ENCODE measurements at places on chromosomes 16 and 17. TPM values are rescaled to one million over a fixed set of nuclear protein-coding genes. Genes with fewer than 3 reads are reported as not detected.

DNA sequence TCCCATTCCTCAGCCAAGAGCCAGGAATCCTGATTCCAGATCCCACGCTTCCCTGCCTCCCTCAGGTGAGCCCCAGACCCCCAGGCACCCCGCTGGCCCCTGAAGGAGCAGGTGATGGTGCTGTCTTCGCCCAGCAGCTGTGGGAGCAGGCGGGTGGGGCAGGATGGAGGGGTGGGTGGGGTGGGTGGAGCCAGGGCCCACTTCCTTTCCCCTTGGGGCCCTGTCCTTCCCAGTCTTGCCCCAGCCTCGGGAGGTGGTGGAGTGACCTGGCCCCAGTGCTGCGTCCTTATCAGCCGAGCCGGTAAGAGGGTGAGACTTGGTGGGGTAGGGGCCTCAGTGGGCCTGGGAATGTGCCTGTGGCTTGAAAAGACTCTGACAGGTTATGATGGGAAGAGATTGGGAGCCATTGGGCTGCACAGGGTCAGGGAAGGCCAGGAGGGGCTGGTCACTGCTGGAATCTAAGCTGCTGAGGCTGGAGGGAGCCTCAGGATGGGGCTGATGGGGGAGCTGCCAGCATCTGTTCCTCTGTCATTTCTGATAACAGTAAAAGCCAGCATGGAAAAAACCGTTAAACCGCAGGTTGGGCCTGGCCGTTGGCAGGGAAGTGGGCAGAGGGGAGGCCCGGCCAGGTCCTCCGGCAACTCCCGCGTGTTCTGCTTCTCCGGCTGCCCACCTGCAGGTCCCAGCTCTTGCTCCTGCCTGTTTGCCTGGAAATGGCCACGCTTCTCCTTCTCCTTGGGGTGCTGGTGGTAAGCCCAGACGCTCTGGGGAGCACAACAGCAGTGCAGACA lies at the start of gene SPN:
Gene SPN, plus strand, starts transcription at position 232 of the 791 bp plus-strand sequence. Its CDS starts 482 bp downstream, at position 714.
- DNase-seq, result peak; percentile 61

Gene DNAI2
- not detected for total RNA-seq

Gene ALKBH5
- 163 TPM for total RNA-seq

DNA sequence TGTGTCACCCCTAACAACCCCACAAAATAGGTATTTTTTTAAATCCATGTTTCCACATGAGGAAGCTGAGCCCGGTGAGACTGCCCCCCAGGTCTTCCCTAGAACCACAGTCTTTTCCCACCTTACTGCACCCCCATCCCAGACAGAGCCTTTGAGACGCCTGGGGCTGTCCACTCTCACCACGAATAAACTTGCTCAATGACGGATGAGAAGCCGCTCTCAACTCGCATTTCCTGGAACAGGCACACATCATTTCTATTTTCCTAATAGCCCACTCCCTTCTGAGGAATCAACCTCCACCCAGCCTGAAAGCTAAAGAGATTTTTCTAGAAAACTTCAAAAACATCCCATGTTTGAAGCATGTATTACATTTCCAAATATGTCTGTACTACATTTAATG lies 14.1 kb upstream of the CDRT4 start:
- no peak for DNase-seq

Gene UNC45B
- 0.06 TPM for total RNA-seq

DNA sequence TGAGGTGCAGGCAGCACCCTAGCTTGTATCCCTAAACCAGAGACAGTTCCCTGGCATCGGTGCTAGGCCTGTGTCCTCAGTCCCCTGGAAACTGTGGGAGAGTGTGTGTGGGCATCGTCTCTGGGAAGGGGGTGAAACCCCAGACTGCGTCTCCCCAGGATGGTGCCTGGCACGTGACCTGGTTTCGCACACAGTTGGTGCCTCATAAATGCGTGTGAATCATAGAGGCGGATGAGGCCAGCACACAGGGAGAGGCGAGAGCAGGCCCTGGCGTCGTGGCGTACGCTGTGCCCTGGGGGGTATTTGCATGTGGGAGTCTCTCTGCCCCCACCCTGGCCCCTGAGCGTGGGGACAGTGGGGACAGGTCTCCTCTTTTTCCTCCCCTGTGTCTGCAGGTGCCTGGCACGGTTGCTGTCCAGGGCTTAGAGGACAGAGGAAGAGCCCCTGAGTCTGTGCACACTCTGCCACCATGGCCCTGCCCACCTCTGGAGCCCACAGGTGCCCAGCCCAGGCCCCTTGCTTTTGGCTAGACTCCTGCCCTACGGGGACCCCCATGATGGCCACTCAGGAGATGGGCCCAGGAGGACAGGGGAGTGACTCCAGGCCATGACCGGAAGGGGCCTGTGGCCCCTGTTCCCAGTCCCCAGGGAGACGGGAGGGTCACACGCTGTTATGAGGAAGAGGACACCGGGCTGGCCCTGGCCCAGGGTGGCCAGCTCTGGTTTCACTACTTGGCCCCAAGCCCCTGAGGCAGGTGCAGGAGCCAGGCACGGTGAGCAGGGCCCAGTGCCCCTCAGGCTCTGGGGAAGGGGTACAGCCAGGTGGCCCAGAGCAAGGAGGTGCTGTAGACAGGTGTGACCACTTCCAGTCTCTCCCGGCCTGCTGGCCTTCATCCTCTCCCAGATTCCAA lies 1.3 kb upstream of the FSCN2 start:
- DNase-seq, result no peak

DNA sequence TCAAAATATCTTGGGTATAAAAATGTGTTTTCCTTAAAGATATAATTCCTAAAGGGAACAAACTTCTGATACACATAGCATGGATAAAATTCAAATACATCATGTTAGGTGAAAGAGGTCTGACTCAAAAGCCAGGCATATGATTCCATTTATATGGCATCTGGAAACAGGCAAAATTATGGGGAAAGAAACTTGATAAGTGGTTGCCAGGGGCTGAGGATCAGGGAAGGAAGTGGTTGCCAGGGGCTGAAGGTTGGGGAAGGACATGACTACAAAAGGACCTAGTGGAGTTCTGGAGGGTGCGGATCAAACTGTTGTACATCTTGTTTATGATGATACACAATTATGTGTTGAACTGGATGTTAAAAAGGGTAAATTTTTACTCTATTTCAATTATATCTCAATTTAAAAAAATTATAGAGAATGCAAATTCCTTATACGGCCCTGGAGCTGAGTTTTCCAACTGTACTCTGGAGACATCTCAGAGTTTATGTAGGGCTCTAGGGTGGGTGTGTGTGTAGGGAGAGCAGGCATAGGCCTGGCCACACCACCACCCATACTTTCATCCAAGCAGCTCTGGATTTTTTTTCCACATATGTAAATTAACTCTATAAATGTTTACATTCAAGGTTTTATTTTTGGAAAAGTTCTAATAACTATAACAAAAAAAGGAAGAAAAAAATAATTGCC lies 55.0 kb downstream of the AMFR start:
- DNase-seq, result no peak

Gene BLTP2
- 180 TPM for total RNA-seq

GRCh38 chr16:1762879-1763520 lies 8.3 kb downstream of the NME3 start:
- no peak for DNase-seq

DNA sequence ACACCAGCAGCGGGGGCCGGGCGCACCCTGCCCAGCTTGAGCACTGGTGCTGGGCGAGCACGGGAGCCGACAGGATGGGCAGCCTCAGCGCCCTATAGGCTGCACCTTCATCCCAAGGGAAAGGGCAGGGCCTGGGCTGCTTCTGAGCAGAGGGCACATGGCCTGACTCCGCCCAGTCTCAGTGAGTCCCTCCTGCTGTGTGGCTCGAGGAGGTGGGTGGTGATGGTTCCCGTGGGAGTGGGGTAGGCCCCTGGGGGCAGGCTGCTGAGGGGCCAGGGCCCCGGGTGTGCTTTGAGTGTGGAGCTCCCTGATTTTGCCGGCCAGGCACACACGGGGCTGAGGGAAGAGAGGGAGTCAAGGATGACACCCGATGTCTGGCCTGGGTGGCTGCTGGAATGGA lies 37.9 kb downstream of the TSC2 start:
- DNase-seq, result no peak

GRCh38 chr17:43477832-43478634 lies 5.7 kb upstream of the DHX8 start:
- no peak for DNase-seq

Gene KRTAP3-1
- not detected for total RNA-seq

GRCh38 chr16:56986361-56986760 lies 3.0 kb upstream of the NLRC5 start:
- no peak for DNase-seq

GRCh38 chr17:45648642-45649041 lies 135.5 kb upstream of the CRHR1 start:
- DNase-seq, result no peak

DNA sequence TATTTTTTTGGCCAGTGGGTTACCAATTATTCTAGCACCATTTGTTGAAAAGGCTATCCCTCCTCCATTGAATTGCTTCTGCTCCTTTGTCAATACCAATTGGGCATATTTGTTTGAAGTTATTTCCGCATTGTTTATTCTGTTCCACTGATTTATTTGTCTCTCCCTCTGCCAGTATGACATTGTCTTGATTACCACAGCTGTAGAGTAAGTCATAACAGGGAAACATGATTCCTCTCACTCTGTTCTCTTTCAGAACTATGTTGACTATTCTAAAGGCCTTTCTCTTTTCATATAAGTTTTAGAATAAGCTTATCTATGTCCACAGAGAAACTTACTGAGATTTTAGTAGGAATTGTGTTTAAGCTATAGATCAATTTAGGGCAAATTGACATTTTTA lies 94.3 kb downstream of the MAP2K6 start:
- no peak for DNase-seq

DNA sequence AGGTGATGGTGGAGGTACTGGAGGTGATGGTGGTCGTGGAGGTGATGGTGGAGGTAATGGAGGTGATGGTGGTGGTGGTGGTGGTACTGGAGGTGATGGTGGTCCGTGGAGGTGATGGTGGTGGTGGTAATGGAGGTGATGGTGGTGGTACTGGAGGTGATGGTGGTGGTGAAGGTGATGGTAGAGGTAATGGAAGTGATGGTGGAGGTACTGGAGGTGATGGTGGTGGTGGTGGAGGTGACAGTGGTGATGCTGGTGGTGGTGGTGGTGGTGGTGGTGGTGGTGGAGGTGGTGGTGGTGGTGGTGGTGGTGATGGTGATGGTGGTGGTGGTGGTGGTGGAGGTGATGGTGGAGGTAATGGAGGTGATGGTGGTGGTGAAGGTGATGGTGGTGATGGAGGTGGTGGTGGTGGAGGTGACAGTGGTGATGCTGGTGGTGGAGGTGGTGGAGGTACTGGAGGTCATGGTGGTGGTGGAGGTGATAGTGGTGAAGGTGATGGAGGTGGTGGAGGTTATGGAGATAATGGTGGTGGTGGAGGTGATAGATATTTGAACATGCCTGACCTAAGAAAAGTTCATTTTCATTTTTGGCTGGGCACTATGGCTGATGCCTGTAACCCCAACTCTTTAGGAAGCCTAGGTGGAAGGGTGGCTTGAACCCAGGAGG lies 55.0 kb downstream of the RNF213 start:
- DNase-seq, result no peak

Gene TOM1L2
- total RNA-seq, result 8.5 TPM

GRCh38 chr17:72387487-72387886 lies 266.7 kb downstream of the SOX9 start:
- DNase-seq, result no peak

GRCh38 chr17:57637666-57638010 lies 107.5 kb downstream of the CCDC182 start:
- DNase-seq, result no peak

- peak; percentile 31 for DNase-seq
Measured at GRCh38 chr17:79837888-79838521, 1.2 kb downstream of the CBX4 start.

Gene ARL6IP1
- 102 TPM for total RNA-seq
